Activated T-helper 17 cell treated with anti-CD3 and anti-CD28 coated beads, Interleukin-2, amount 50 U/mL, for 72 hours (primary cell): ENCODE measurements at places on chromosomes 7 and 10.

DNA sequence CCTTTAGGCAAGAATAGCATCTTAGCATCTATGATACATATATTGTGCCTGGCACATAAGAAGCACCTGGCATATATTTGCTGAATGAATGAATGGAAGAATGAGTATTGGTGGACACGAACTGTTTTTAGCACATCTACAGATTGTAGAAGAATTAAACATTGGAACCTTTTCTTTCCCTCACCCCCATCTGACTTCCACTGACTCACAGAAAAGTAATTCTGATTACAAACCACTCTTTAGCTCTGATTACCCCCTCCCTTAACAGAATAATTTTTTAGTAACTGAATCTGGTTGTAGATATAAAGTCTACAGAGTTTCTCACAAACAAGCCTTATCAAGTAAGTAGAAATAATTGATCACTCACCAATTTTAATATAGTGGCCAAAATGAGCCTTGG lies 31.9 kb downstream of the SLC26A4 start:
- no peak overlapping the region for H3K4me3 ChIP-seq
- H3K4me1 ChIP-seq: no peaks in the 10 kb centered on the region
- peaks cover 17% of the 10 kb centered on the region for H3K27me3 ChIP-seq
- H3K27ac ChIP-seq: no peak overlapping the region

DNA sequence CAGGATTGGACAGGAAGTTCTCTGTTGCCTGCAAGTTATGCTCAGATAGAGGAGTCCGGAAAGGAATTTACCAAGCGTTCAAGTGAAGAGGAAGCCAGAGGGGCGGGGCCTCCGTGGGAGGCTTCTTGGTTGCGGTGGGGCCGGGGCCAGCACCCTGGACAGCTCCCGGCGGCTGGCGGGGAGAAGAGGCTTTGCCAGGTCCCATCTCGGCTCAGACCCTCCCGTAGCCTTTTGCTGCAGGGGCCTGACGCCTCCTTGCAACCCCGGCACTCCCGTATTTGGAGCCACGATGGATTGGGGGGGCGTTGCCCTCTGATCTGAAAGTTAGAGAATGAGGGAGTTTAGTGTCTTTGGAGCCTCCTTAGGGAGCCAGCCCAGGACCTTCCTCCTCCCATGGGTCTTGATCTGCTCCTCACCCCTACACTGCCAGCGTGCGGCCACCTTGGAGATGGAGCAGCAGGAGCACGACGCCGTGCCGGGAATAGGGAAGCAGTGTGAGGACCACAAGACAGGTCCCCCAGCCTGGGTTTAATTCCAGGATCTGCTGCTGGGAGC lies 3.1 kb upstream of the SLC18A3 start:
- H3K36me3 ChIP-seq: peaks cover 5% of the 10 kb centered on the region
- no peak overlapping the region for H3K4me3 ChIP-seq
- H3K4me1 ChIP-seq: no peaks in the 10 kb centered on the region

DNA sequence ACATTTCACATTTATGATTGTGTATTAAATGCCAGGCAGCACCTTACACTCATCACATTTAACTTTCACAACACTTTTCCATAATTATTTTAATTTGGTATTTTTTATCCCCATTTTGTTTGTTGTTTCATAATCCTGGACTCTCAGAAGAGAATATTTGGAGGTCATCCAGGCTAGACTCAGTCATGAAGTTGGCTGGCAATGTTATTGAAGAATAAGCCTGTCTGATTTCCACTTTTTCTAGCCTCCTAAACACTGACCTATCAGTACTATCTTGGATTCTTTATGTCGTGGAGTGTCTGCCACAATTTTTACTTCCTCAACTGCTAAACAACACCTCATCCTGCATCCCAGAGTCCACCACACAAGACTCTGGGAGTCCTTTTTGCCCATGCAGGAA lies 372.3 kb upstream of the NRP1 start:
- H3K36me3 ChIP-seq: no peaks in the 10 kb centered on the region
- H3K4me3 ChIP-seq: no peak overlapping the region
- H3K4me1 ChIP-seq: no peaks in the 10 kb centered on the region
- H3K27me3 ChIP-seq: peaks cover 18% of the 10 kb centered on the region
- no peak overlapping the region for H3K27ac ChIP-seq

DNA sequence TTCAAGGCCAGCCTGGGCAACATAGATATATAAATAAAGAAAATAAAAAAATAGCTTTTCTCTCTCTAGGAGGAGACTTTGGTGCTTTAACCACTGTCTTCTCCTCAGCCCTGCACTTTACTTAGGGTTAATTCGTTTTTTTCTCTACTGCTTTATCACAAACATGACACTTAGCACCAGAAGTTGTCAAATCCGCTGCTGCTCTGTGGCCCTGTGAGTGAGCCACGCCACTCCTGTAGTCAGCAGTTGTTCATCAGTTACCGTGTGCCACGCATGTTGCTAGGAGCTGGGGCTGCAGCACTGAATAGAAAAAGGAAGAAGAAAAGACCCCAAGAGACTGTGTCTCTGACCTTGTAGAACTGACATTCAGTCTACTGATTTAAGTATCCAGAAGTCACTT lies 232.6 kb downstream of the CELF2 start:
- peaks cover 20% of the 10 kb centered on the region for H3K4me1 ChIP-seq
- H3K27ac ChIP-seq: peak overlapping the region; percentile 1
- H3K4me3 ChIP-seq: no peak overlapping the region
- no peak for ATAC-seq
- no peaks in the 10 kb centered on the region for H3K36me3 ChIP-seq

GRCh38 chr7:108653526-108653925 lies 83.9 kb downstream of the DNAJB9 start:
- ATAC-seq: no peak
- H3K4me1 ChIP-seq: no peaks in the 10 kb centered on the region

GRCh38 chr7:139660317-139661042 lies 117.3 kb downstream of the HIPK2 start:
- ATAC-seq: no peak
- H3K4me3 ChIP-seq: no peak overlapping the region
- no peaks in the 10 kb centered on the region for H3K27me3 ChIP-seq
- H3K27ac ChIP-seq: no peak overlapping the region
